ENCODE measurements at places on chromosomes 11 and 22. TPM values are rescaled to one million over a fixed set of nuclear protein-coding genes. Genes with fewer than 3 reads are reported as not detected.
A peak's percentile ranks its signal among the peaks of the same experiment; 100 is the strongest.

DNA sequence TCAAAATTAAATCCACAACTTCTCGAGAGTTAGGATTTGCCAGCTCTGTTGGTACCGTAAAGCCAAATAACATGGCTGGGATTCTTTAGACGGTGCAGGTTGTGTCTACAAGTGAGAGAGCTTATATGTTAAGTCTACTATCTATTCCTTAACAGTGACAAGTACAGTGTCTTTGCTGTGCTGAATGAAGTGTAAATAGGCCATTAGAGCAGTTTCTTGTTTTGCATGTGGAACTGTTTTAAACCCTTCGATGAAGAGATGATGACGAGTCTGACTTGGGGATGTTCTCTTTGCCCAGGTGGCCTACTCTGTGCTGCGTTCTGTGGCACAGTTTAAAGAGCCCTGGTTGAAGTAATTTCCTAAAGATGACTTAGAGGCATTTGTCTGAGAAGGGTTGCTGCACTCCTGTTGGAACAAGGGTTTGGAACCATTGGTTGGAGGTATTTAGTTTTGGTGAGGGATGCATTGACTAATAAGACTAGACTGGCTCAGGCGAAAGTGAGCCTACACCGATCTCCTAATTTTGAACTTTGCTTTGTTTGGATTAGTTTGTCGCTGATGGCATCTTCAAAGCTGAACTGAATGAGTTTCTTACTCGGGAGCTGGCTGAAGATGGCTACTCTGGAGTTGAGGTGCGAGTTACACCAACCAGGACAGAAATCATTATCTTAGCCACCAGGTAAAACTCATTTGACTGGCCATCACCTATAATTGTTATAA, 988 bp downstream of the RPS3 start:
- DNase-seq = no peak

DNA sequence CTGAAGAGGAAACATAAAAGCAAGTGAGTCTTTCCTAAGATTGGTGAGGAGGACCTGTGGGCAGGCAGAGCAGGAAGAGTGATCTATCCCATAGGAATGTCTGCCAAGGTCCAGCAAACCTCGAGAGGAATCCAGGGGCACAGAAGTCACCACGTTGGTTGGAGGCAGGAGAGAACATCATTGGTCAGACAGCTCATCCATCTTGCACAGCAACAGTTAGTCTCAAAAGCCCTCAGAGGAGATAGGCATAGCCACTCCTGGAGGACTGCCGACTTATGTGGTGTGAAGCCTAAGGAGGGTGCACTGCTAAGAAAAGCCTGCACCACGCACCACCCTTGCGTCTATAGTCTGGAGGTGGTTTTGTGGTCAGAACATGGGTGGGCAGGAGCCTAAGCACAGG, 109.1 kb downstream of the RASSF10 start:
- peak; percentile 99 for DNase-seq

GRCh38 chr11:130882138-130882551, 34.1 kb downstream of the SNX19 start:
- DNase-seq = peak; percentile 38

DNA sequence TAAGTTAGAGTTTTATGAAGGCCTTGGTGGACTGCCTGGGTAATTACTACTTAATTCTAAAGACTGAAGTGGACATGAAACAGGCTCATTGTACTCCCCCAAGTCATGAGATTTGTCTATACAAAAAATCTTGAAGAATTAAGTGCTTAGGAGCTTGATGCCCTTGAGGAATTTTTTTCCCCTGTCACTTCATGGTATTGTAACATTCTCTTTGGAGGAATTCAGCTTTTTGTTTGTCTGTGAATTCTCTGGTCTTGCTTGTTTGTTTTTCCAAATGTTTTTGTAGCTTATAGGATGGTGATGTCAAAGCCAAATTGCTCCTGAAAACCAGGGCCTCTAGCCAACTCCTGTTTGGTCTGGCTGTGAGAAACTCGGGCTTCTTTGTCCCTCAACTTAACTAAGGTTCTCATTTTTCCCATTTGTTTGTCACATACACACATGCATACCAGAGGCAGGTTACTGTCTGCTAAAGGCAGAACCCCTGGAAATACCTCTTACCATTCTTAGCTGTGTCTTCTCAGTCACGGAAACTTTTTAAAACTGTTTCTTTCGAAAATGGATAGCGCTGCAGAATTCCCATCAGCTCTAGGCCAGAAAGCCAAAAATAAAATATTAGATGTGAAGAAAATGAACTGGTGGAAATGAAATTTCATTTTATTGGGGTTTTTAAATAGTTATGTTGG, 66.9 kb downstream of the AMOTL1 start:
- DNase-seq = no peak

GRCh38 chr11:110305169-110306018, 9.0 kb upstream of the RDX start:
- DNase-seq = peak; percentile 69

DNA sequence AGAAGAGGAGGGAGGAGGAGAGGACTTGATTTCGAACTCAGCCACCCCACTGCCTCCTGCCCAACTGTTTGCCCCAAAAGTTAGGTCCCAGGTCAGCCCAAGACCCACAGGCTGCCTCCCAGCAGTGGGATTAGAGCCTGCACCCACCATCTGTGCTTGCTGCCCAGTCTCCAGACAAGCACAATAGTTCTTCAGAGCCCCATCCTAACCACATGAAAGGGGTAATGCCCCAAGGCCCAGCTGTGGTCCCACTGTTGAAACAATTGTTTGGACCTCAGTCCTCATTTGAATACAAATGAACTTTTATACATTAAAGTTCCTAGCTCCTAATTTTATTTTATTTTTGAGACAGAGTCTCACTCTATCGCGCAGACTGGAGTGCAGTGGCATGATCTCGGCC, 5.4 kb upstream of the VPS51 start:
- no peak for DNase-seq

DNA sequence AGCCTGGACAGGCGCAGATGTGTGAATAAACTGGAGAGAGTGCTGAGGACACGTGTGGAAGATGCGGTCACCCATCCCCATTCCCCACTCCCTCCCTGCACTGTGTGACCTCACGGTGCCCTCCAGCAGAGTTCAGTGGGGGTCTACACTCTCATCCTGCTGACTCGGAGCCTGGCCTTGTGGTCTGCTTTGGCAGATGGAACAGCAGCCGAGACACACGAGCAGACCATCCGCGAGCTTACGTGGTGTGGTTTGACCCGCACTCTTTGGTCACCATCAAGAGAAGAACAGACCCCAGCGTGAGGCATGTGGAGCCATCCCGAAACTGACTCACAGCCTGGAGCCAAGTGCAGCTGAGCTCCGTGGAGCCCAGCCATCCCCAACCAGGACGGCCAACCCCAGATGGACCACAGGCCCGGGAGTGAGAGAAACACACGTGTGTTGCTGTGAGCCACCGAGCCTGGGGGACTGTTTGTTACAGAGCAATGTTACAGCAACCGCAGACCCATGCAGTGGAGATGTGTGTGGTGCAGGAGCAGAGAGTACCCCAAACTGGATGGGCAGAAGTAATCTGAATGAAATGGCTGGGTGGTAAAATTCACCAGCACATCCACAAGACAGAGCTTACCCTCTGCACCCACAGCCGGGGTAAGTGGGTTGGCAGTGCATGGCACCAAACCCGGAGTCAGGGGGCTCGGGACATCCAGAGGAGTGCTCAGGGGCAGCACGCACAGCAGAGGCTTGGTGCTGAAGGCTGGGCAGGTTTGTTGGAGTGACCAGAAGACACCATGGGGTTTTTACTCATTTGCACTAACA, 90.7 kb downstream of the RTL6 start:
- peak; percentile 51 for DNase-seq

Gene A4GALT
- total RNA-seq = 1.9 TPM

Gene MUC6
- not detected for total RNA-seq

Gene CASP12
- total RNA-seq = not detected

Gene CCDC81
- total RNA-seq = 4.5 TPM

Measured in astrocyte (in vitro differentiated cells and primary cell).